A673 (cell line): ENCODE measurements at places on chromosomes 11 and 22. TPM values are rescaled to one million over a fixed set of nuclear protein-coding genes. Genes with fewer than 3 reads are reported as not detected.
A peak's percentile ranks its signal among the peaks of the same experiment; 100 is the strongest.

DNA sequence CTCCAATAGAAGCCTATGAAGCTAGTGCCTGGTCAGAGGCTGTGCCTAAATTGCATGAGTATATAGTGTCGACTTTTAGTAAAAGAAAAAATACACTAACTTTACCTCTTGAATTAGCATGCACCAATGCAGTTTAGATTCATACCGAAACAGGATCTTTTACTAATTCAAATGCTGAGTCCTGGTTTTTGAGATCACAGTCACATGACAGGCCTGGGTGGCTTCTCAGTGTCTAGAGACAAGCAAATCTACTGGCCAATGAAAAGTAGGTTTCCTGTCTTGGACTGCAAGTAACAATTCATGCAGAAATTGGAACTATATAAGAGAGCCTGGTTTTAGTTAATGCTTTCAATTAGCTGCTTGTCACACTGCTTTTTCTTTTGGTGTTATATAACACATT is 7.2 kb downstream of the ARHGEF12 start:
- peak; percentile 35 for DNase-seq

DNA sequence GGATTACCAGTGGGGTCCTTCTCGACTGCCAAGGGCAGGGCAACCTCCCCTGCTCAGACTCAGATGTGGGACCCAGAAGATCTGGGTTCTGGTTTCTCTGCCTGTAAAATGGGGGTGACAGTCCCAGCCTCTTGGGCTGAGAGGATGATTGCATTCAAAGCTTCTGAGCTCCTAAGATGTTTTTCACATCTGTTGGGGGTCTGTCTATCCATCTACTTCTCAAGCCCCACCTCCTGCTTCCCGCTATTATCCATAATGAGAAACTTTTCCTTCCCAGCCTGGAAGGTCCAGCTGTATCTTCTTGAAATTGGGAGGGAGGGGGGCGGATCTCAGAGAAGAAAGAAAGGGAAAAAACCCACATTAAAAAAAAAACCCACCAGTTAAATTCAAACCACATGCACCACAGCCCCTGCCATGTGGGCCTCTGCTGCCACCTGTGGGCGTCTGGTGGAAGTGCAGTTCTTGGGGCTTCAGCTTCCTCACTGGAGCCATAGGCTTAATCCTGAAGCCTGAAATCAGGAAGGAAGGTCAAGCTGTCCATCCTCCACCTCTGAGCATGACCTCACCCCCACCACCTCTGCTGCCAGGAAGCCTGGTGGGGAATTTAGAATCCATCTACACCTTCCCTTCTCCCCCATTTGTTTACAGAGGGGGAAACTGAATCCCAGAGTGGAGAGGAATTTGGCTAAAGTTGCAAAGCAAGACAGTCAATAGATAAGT is 27.3 kb downstream of the ARHGEF17 start:
- DNase-seq = peak; percentile 94

The CAVIN3 gene
- total RNA-seq = 1.3 and 1.4 TPM in 2 replicates

The MUC6 gene
- total RNA-seq = not detected in 2 replicates

The GVQW3 gene
- total RNA-seq = 6.2 and 9.9 TPM in 2 replicates

GRCh38 chr22:31001124-31001770 is 32.2 kb downstream of the TUG1 start:
- no peak for DNase-seq

The H19 gene
- not detected in 2 replicates for total RNA-seq

DNA sequence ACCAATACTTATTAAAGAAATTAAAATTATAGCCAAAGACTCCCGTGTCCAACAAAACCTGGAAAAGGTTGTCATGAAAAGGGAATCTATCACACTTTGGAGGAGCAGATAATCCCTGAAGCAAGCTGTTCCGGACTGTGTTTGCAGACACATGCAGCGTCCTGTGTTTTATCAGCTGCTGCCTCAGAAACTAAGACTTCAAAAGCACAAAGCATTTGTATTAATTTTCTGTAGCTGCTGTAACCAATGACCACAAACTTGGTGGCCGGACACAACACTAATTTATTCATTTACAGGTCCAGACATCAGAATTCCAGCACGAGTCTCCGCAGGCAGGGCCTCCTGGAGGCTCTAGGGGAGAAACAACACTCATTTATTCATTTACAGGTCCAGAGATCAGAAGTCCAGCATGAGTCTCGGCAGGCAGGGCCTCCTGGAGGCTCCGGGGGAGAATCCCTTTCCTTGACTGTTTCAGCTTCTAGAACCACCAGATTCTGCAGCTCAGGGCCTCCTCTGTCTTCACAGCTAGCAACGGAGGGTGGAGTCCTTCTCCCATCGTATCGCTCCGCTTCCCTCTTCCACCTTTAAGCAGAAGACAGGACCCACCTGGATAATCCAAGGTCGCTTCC is 465.3 kb downstream of the BRD1 start:
- no peak for DNase-seq

DNA sequence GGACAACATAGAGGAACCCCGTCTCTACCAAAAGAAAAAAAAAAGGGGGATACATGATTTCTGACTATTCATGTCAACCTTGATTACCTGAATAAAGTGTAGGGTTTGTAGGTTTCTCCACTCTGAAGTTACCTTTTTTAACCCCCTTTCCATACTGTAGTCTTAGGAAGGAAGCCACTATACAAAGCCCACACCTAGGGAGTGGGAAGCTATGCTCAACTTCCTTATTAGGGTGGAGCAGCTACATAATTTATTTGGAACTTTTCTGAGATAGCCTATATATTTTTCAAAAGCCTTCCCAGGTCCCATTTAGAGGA is 582 bp upstream of the ATP6V1E1 start:
- DNase-seq = no peak

- DNase-seq = no peak
Measured at GRCh38 chr11:58919980-58920379, 19.3 kb upstream of the GLYATL1 start.

DNA sequence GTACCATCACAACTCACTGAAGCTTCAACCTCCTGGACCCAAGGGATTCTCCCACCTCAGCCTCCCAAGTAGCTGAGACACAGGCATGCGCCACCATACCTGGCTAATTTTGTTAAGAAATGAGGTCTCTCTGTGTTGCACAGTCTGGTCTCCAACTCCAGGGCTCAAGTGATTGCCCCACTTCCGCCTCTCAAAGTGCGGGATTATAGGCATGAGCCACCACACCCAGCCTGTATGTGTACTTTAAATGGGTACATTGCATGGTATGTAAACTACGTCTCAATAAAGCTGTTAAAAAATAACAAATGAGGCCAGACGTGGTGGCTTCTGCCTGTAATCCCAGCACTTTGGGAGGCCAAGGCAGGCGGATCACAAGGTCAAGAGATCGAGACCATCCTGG is 36.2 kb upstream of the DDX6 start:
- no peak for DNase-seq

The NEFH gene
- 21.4 and 22.0 TPM in 2 replicates for total RNA-seq

GRCh38 chr11:18699848-18700261 is 1.3 kb downstream of the TMEM86A start:
- no peak for DNase-seq

DNA sequence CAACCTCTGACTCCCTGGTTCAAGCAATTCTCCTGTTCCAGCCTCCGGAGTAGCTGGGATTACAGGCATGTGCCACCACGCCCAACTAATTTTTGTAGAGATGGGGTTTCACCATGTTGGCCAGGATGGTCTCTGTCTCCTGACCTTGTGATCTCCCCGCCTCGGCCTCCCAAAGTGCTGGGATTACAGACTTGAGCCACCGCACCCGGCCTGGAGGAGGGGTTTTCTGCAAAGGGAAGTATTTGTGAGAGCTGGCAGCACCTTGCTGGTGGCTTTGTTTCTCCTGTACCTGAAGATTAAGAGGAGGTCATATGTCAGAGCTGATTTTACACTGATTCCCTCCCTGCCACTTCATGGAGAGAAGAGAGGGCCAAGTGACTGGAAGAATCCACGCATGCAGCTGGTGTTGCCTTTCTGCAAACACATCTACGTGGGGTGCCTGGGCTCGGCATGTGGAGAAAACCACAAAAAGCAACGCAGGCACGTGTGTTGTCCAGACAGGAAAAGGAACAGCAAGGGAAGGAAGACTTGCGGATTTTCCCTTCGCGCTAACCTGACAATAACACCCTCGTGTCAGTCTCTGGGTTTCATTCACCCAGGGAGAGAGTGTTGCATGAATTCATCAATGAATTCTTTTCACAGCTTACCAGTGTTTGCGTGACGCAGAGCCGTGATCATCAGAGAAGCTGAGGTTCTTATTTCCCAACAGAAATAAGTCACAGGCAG is 61.9 kb downstream of the TSPAN18 start:
- peak; percentile 53 for DNase-seq

- DNase-seq = peak; percentile 86
Measured at GRCh38 chr11:830295-831117, 2.2 kb upstream of the CD151 start.

- DNase-seq = peak; percentile 80
Measured at GRCh38 chr11:26297189-26297975, 34.5 kb upstream of the ANO3 start.

DNA sequence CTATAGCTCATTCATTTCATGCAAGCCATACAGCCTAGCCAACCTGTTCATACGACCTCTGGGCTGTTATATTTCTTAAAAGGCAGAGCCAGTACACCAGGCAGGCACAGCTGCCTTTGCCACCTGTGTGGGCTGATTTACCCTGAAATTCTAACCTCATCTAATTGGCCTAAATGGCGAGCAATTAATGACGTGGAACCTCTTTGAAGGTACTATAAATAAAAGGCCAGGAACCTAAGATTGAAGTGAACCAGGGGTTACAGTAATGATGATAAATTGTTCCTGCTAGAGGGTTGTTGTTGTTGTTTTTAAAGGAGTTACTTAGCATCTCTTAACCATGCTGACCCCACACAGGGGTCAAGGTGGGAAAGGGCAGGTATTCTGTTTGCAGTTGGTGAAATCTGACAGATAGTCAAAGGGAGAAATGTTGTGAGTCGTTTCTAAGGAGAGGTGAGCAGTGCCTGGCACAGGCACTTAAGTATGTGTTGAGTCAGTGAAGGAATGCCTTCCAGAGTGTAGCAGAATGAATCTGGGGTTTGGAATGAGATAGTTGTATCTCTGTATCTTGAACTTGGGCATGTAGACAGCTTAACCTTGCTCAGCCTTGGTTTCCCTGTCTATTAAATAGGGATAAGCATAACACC is 213.5 kb upstream of the NAV2 start:
- no peak for DNase-seq

DNA sequence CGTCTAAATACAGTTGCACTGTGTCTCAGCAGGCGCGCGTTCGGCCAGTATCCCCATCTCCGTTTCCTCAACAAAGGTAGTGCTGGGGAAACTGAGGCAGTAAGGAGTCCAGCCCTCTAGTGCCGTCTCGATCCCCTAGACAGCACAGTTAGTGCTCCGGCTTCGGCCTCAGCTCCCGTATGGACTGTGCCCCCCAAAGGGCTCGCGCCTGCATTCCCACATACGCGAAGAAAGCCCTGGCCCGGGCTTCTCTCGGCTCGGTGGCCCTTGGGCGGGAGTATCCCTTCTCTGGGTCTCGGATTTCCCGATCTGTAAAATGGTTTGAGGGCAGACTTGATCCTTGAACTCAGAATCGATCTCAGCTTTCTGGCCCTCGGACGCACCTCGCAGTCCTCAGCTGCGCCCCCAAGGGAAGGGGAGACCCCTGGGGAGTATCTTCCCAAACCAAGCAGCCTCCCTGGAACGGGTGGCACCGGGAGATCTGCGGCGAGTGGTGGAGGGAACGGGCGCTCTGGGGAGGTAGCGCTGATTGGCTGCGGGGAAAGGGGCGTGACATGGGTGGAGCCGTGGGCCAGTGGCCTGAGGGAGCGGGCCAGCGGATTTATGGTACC is 759 bp upstream of the PEX16 start:
- peak; percentile 95 for DNase-seq

DNA sequence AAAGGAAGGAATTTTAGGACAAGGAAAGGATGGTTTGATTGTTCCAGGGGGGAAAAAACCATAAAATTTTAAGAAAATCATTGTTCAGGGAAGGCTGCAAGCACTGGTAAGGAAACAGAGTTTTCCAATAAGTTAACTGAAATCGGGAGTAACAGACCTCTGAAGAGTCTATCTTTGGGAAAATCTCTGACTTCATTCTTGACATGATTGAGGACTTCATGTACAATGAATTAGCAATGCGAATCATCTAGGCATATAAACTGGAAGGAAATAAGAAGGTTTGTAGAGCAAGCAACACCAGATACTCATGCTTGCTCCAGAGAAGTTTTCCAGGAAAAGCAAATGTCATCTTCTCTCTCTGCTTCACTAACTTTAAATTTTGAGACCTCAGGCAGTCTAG is 18.5 kb downstream of the APLP2 start:
- DNase-seq = no peak

GRCh38 chr22:46774253-46774979 is 12.0 kb downstream of the TBC1D22A start:
- no peak for DNase-seq

GRCh38 chr22:38017272-38017920 is 33.0 kb upstream of the SOX10 start:
- peak; percentile 37 for DNase-seq
